ENCODE measurements at places on chromosomes 12 and 14. TPM values are rescaled to one million over a fixed set of nuclear protein-coding genes. Genes with fewer than 3 reads are reported as not detected.

DNA sequence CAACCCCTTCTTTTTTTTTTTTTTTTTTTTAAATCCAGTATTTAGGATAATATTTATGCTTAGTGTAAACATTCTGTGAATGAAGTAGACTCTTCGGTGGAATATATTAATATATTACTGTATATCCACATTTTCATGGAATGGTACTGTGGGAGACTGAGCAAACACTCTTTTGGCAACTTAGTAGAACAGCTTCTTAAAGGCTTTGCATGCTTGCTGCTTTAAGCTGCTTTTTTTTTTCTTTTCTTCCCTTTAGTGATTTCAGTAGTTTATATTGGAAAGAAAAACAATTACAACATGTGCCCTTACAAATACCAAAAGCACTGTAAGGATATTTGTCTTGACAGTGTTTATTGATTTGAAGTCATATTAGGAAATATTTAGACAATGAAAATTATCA lies 78.9 kb downstream of the AEBP2 start:
- H3K27me3 ChIP-seq = no peaks in the 10 kb centered on the region
- no peak overlapping the region for H3K4me3 ChIP-seq
- no peak for DNase-seq
- H3K27ac ChIP-seq = no peak overlapping the region
- H3K4me1 ChIP-seq = no peaks in the 10 kb centered on the region

- no peak for DNase-seq
- H3K36me3 ChIP-seq = no peaks in the 10 kb centered on the region
- peak overlapping the region; percentile 64 for H3K4me3 ChIP-seq
- peaks cover 9% of the 10 kb centered on the region for H3K4me1 ChIP-seq
These were observed 721 bp downstream of the CABP1 start for GRCh38 chr12:120640861-120641833.

DNA sequence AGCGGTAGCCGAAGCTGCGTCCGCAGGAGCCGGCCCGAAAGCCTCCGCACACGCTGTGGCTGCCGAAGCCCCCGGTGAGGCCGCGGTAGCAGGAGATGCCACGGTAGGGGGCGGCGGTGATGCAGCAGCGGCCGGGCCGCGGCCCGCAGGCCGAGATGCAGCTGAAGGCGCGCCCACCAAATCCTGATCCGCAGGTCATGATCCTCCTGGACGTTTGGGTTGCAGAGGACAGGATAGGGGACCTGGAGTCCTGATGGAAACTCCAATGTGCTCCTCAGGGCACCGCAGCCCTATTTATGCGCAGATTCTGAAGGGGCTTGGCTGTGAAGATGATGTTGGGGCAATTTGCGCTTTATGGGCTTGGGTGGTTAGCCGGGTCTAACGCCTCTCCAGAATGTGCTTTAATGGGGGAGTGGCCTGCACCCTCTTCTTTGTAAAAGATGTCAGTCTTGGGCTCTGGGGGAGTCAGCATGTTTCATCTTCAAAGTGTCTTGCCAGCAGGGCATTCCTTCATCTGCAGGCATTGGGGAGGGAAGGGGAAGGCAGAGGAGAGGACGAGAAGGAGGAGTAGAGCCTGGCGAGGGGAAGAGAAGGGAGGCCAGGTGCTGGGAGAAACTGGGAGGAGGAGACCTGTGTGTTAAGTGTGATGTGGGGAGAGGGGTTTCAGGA lies at the start of gene KRT81:
Gene KRT81, minus strand, starts transcription at position 268 of the 669 bp plus-strand sequence. Its CDS starts 69 bp downstream, at position 199.
- DNase-seq = peak; percentile 43
- no peaks in the 10 kb centered on the region for H3K27me3 ChIP-seq
- no peak within 1 kb of the TSS for H3K4me3 ChIP-seq
- H3K4me1 ChIP-seq = no peaks in the 10 kb centered on the region

GRCh38 chr14:23306412-23307145 lies at the start of gene BCL2L2:
TSS of gene BCL2L2 (plus strand) at chr14:23306833. CDS start at chr14:23307768, 935 bp downstream.
- peaks cover 10% of the 10 kb centered on the region for H3K36me3 ChIP-seq
- peak; percentile 70 for DNase-seq
- H3K27ac ChIP-seq = peak within 1 kb of the TSS; percentile 96
- H3K27me3 ChIP-seq = no peaks in the 10 kb centered on the region

GRCh38 chr14:104142136-104142945 lies 4.0 kb downstream of the KIF26A start:
- H3K4me1 ChIP-seq = peaks cover 9% of the 10 kb centered on the region
- H3K27ac ChIP-seq = no peak overlapping the region
- H3K27me3 ChIP-seq = peaks cover 1% of the 10 kb centered on the region
- no peaks in the 10 kb centered on the region for H3K36me3 ChIP-seq
- H3K4me3 ChIP-seq = no peak overlapping the region
- peak; percentile 52 for DNase-seq

DNA sequence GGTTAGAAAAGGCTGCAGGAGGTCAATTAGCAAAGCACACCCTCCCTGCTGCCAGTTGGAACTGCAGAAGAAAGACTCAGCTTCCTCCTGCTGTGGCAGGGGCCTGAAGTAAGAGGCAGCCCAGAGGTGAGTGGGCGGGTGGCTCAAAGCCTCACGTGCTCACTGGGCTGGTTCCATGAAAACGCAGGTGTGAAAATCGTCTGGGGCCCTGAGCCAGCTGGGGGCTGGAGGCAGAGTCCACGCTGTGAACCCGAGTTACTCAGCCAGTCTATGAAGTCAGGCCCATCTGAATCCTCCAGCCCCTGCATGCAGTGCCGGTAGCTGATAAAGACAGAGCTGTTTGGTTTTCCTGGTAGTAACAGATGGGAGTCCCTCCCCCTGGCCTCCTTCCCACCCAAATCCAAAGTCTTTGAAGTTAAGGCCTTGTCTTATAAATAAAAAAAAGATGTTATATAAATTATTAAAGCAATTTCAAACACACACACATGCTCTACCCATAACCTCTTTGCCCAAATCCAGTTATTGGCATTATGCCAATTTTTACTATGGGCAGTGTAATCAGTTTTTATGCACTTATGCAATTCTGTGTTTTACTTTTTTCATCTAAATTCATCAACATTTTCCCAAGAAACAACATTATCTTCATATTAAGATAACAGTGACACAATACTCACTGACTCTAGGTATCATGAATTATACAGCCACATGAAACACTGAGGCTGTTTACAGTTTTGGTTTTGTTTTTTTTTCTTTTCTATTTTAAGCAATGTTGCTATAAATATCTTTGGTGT lies 57.9 kb upstream of the PNMA1 start:
- no peaks in the 10 kb centered on the region for H3K36me3 ChIP-seq
- peaks cover 21% of the 10 kb centered on the region for H3K4me1 ChIP-seq
- peak overlapping the region; percentile 16 for H3K4me3 ChIP-seq
- no peak for DNase-seq

DNA sequence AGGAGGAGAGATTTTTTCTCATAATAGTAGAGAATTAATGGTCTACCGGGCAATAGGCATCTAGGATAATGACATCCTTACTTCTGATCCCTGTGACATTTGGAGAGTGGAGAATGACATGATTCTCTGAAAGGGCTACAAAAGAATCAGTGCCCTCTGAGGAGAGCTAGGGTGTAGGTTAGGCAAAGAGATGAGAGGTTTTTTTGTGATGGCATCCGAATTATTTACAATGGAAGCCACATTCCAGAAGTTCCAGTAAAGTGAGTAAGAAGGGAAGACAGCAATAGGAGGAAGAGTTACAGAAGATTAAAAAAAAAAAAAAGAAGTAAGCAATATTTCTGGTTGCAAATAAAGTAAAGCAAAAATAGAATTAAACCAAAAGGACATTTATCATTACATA lies 478.0 kb downstream of the RMST start:
- H3K27ac ChIP-seq = no peak overlapping the region
- H3K36me3 ChIP-seq = no peaks in the 10 kb centered on the region
- H3K4me3 ChIP-seq = no peak overlapping the region
- H3K27me3 ChIP-seq = no peaks in the 10 kb centered on the region

DNA sequence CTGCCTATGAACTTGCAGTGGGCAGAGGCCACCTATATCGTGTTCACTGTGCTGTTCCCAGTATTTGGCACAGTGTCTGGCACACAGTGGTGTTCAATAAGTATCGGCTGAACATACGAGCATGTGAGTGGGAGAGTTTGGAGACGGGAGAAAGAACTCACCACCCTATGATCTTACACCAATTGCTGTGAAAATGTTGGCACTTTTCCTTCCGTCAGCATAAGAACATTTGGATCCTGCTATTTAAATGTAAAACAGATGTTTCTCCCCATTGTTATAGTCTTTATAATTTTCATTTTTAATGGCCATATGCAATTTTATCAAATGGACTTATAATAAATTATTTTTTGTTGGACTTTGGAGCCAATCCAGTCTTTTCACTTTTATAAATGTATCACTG lies 144.4 kb downstream of the EFCAB11 start:
- H3K27ac ChIP-seq = no peak overlapping the region
- H3K27me3 ChIP-seq = no peaks in the 10 kb centered on the region
- H3K4me3 ChIP-seq = no peak overlapping the region
- H3K4me1 ChIP-seq = no peaks in the 10 kb centered on the region
- no peak for DNase-seq
- no peaks in the 10 kb centered on the region for H3K36me3 ChIP-seq

DNA sequence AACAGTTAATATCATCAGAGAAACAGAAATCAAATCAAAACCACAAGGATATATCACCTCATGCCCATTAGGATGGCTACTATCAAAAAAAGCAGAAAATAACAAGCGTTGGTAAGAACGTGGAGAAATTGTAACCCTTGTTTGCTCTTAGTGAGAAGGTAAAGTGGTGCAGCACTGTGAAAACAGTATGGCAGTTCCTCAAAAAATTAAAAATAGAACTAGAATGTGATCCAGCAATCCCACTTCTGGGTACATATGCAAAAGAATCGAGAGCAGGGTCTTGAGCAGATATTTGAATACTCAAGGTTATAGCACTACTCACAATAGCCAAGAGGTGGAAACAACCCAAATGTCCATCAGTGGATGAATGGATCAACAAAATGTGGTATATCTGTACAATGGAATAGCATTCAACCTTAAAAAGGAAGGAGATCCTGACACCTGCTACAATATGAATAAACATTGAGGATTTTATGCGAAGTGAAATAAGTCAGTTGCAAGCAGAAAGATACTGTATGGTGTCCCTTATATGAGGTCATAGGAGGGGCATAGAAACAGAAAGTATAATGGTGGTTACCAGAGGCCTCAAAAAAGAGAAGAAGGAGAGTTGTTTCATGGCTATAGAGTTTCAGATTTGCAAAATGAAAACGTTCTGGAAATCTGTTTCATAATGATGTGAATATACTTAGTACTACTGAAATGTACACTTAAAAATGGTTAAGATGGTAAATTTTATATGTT lies 131.0 kb upstream of the EEA1 start:
- DNase-seq = no peak
- H3K27ac ChIP-seq = peak overlapping the region; percentile 15
- H3K27me3 ChIP-seq = no peaks in the 10 kb centered on the region
- no peak overlapping the region for H3K4me3 ChIP-seq
- no peaks in the 10 kb centered on the region for H3K4me1 ChIP-seq

GRCh38 chr12:101044512-101045059 lies 165.5 kb downstream of the SLC5A8 start:
- H3K4me3 ChIP-seq = no peak overlapping the region
- no peaks in the 10 kb centered on the region for H3K27me3 ChIP-seq
- no peak for DNase-seq
- no peaks in the 10 kb centered on the region for H3K4me1 ChIP-seq
- no peaks in the 10 kb centered on the region for H3K36me3 ChIP-seq
- no peak overlapping the region for H3K27ac ChIP-seq

DNA sequence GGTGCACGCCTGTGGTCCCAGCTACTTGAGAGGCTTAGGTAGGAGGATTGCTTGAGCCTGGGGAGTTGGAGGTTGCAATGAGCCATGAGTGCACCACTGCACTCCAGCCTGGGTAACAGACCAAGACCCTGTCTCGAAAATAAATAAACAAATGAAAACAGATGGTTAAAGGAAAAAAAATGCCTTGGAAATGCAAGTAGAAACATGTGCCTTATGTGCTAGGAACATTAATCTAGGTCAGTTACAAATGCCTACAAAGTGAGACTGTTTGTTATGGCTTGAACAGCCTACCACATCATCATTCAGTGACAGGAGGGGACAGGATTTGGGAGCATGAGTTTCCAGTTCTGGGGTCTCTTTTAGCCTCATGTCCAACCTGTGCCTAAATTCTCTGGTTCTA lies 52.4 kb upstream of the BCAT1 start:
- H3K4me1 ChIP-seq = peaks cover 4% of the 10 kb centered on the region
- no peaks in the 10 kb centered on the region for H3K36me3 ChIP-seq
- no peaks in the 10 kb centered on the region for H3K27me3 ChIP-seq

DNA sequence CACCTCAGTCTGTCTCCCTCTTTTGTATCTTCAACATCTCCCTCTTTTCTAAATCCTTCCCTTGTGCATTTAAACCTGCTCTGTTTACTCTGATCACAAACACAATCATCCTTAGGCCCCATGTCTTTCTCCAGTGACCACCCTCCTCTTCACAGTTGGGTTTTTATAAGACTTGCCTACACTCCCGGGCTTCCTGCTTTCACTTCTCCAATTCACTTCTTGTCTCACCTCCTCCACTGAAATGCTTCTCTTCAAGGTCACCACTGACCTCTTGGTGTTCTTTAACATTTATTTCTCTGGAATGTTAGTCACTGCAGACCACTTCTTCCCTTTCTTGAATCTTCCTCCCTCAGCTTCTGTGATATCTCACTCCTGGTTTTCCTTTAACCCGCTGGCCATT lies 8.7 kb upstream of the SMCO2 start:
- H3K27me3 ChIP-seq = no peaks in the 10 kb centered on the region
- DNase-seq = no peak

GRCh38 chr14:54138354-54139038 lies 181.9 kb upstream of the BMP4 start:
- H3K36me3 ChIP-seq = no peaks in the 10 kb centered on the region
- DNase-seq = no peak
- H3K27ac ChIP-seq = no peak overlapping the region
- no peaks in the 10 kb centered on the region for H3K4me1 ChIP-seq
- no peak overlapping the region for H3K4me3 ChIP-seq

DNA sequence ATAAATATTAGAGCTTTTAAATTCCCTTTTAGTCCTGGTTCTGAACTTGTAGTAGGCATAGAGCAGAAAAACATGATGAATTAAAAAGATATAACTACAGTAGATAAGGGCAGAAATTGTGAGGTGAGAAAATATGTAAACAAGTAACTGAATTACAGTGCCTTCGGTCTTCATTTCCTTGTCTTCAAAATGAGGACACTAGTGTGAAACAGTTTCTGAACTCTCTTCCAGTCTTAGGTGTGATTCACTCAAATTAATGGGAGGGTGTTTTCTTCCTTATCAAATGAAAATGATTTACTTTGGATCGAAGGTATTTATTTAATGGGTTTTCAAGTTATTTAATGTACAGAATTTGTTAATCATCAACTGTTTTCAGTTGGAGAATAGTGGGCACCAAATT lies 1.5 kb downstream of the FGD4 start:
- DNase-seq = no peak
- peak overlapping the region; percentile 85 for H3K4me3 ChIP-seq
- H3K27me3 ChIP-seq = no peaks in the 10 kb centered on the region
- no peaks in the 10 kb centered on the region for H3K36me3 ChIP-seq
- no peak overlapping the region for H3K27ac ChIP-seq

Gene CCDC175
- not detected for total RNA-seq

Gene KLHL33
- total RNA-seq = not detected

Gene OR6C2
- not detected for total RNA-seq

Gene GALNT9
- total RNA-seq = not detected

Gene NFKBIA
- total RNA-seq = 944 TPM

Gene TMEM233
- total RNA-seq = not detected

Gene MYH6
- total RNA-seq = not detected

Gene PTHLH
- total RNA-seq = not detected

Gene GPD1
- total RNA-seq = 12.2 TPM

Gene RNASE1
- total RNA-seq = 515 TPM

Gene BEST3
- not detected for total RNA-seq

Gene PSMD9
- total RNA-seq = 49.8 TPM
